ENCODE measurements at places on chromosomes 2 and 18.

- no peak for DNase-seq
These were observed 42.6 kb downstream of the ARHGAP15 start for GRCh38 chr2:143171817-143172216.

DNA sequence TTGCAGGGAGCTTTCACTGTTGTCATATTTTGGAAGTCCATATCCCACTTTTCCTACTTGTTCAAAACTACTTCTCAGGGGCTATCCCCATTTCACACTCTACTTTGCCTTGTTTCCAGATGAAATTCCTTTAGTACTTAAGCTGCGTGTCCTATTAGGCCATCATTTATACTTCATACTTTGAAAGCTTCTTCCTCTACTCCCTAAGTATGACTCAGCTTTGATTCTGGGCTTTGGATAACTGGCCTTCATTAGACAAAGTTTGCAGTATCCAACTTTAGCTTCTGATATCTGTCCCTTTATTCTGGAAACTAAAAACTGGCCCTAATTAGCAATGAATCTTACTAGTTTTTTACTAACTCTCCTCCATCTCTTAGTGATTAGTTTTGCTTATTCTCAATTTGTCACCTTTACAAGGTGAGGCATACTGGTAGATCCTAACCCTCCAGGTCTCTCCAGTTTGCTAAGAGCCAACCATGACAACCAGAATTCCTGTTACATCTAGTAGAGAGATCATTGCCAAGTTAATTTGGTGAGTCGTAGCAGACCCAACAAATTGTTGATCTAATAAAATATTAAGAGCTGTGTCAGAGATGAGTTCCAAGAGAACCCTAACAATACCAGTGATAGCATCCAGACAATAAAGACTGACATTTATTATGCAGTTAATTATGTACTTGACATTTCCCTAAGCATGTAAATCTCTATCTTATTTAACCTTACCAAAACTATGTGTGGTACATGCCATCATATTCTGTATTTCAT, 31.2 kb upstream of the ITGAV start:
- DNase-seq, result no peak

DNA sequence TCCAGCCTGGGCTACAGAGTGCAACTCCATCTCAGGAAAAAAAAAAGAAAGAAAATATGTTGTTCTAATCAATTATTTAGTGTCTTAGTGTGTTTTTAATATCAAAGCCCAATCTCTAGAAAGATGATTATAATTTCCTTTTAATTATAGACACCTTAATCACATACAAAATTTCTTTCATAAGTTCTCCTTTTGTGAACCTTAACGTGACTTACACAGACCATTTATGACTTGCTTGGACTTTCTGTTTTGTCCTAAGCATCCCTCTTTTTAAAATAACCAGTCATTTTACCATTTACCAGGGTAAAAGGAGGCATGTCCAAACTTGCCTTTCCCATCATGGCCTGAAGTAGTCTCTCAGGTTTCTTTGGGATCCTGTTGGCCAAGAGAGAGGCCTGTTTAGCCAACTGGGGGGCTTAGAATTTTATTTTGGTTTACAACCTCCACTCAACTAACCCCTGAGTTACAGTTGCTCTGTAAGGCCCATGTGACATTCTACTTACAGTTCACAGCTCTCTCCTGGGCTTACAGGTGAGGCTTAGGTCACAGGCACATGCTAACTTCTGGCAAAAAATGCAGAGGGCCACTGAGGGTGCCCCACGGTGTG, 23.9 kb upstream of the GPR155 start:
- DNase-seq, result no peak

GRCh38 chr2:126656431-126657147, 631 bp downstream of the GYPC start:
- no peak for DNase-seq

GRCh38 chr2:44912660-44913059, 28.8 kb upstream of the SIX3 start:
- no peak for DNase-seq

GRCh38 chr2:123688231-123688940, 336.7 kb upstream of the CNTNAP5 start:
- DNase-seq, result no peak

GRCh38 chr2:152740743-152741328, 22.4 kb downstream of the ARL6IP6 start:
- DNase-seq, result no peak

DNA sequence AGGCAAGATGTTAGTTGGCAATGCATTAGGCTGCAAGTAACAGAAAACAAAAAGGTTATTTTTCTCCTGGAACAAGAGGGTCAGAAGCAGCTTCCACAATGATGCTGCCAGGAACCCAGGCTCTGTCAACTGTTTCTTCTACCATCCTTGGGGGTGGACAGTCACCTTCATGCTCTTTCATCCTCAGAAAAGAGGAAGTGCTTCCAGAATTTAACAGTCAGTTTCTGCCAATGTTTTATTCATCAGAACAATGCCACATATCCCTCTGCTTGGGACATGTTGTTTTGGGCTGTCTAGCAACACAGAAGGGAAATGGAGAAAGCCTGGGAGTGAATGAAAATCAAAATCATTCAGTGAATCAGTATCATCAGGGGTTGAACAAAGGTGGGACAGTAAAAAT, 7.1 kb downstream of the TMEM182 start:
- DNase-seq, result no peak
